ENCODE measurements at places on chromosomes 4 and X. TPM values are rescaled to one million over a fixed set of nuclear protein-coding genes. Genes with fewer than 3 reads are reported as not detected.
A peak's percentile ranks its signal among the peaks of the same experiment; 100 is the strongest.

- H3K27me3 ChIP-seq, result peaks cover 10% of the 10 kb centered on the region
- no peaks in the 10 kb centered on the region for H3K4me1 ChIP-seq
- DNase-seq, result no peak
- H3K27ac ChIP-seq, result no peak overlapping the region
- H3K4me3 ChIP-seq, result no peak overlapping the region
These were observed 68.4 kb upstream of the SCOC start for GRCh38 chr4:140305053-140305452.

The NLRP2B gene
- not detected for total RNA-seq

The NUDT11 gene
- 2.6 TPM for total RNA-seq

The ZAR1 gene
- total RNA-seq, result not detected

DNA sequence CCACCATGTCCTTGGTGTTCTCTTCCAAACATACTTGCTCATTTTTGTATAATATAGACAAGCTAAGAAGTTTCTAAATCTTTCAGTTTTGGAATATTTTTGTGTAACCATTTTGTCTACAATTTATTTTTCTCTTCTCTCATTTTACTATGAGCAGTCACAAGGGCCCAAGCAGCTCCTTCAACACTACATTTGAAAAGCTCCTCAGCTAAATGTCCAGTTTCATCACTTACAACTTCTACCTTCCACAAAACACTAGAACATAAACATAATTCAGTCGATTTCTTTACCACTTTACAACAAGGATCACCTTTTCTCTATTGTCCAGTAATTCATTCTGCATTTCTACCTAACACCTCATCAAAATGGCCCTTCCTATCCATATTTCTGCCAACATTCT is 554.4 kb downstream of the RAB28 start:
- H3K4me1 ChIP-seq, result no peaks in the 10 kb centered on the region
- H3K27me3 ChIP-seq, result no peaks in the 10 kb centered on the region
- H3K27ac ChIP-seq, result no peak overlapping the region
- no peak for DNase-seq
- H3K36me3 ChIP-seq, result no peaks in the 10 kb centered on the region
- H3K4me3 ChIP-seq, result no peak overlapping the region

DNA sequence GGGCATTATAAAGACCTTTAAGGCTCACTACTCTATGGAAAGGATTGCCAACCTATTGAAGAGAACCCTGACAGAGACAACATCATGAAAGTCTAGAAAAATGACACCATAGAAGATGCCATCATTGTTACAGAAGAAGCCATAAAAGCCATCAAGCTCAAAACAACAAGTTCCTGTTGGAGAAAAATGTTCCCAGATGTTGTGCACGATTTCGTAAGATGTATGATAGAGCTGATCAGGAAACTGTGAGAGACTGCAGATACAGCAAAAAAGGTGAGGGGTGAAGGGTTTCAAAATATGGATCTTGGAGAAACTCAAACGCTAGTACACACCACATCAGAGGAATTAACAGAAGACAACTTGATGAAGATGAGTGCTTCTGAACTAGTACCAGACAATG is 53.3 kb downstream of the WDFY3 start:
- H3K27me3 ChIP-seq, result no peaks in the 10 kb centered on the region
- H3K27ac ChIP-seq, result no peak overlapping the region
- H3K4me1 ChIP-seq, result no peaks in the 10 kb centered on the region
- DNase-seq, result no peak
- H3K36me3 ChIP-seq, result no peaks in the 10 kb centered on the region

The RAB41 gene
- total RNA-seq, result not detected

GRCh38 chrX:114101081-114101480 is 482.8 kb upstream of the HTR2C start:
- no peak overlapping the region for H3K27ac ChIP-seq
- H3K27me3 ChIP-seq, result no peaks in the 10 kb centered on the region
- H3K4me1 ChIP-seq, result no peaks in the 10 kb centered on the region
- no peaks in the 10 kb centered on the region for H3K36me3 ChIP-seq
- no peak overlapping the region for H3K4me3 ChIP-seq

The GPRASP2 gene
- total RNA-seq, result 1.2 TPM

The CT47B1 gene
- not detected for total RNA-seq

The SMR3B gene
- not detected for total RNA-seq

The ADH1B gene
- not detected for total RNA-seq

DNA sequence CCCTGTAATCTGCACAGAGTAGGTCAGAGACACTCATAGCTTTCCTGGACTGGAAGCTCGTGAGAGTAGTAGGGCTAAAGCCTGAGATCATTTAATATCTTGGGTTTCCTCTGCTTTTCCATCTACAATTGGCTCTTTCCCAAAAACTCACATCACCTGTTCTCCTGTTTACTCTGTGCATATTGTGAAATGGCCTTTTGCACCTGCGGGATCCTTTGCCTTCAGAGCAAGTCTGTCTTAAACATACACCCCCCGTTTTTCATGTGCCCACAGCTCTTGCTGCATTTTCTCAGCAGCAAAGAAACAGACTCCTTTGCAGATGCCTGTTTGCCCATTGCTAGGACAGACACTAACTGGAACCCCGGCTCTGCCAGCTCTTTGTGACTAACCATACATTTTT is 608.3 kb upstream of the PCDH10 start:
- no peaks in the 10 kb centered on the region for H3K4me1 ChIP-seq
- no peak overlapping the region for H3K4me3 ChIP-seq
- no peak for DNase-seq
- H3K27ac ChIP-seq, result no peak overlapping the region
- no peaks in the 10 kb centered on the region for H3K36me3 ChIP-seq
- no peaks in the 10 kb centered on the region for H3K27me3 ChIP-seq

GRCh38 chrX:56279863-56280262 is 47.7 kb downstream of the KLF8 start:
- H3K27me3 ChIP-seq, result no peaks in the 10 kb centered on the region
- no peak overlapping the region for H3K4me3 ChIP-seq
- no peaks in the 10 kb centered on the region for H3K36me3 ChIP-seq
- peaks cover 9% of the 10 kb centered on the region for H3K4me1 ChIP-seq

DNA sequence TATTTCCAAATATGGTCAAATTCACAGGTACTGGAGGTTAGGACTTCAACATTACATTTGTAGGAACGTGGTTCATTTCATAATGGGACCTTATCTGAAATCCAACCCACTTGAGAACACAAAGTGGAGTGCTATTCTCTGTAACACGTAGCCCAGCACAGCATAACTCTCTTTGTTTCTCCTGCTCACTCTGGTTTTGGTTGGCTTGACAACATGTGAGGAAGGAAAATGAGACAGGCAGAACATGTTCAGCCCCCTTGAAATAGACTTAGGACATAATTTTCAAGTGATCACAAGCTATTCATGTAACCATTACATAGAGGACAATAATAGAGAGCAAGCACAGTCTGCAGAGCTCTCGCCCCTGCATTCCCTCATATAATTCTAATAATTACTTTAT is 115.1 kb upstream of the SMIM10 start:
- H3K36me3 ChIP-seq, result no peaks in the 10 kb centered on the region
- H3K27ac ChIP-seq, result no peak overlapping the region
- no peak for DNase-seq
- H3K27me3 ChIP-seq, result no peaks in the 10 kb centered on the region
- H3K4me3 ChIP-seq, result no peak overlapping the region

GRCh38 chrX:103629318-103630170 is 769 bp downstream of the TCEAL1 start:
- peaks cover 17% of the 10 kb centered on the region for H3K4me1 ChIP-seq
- peak; percentile 42 for DNase-seq
- no peaks in the 10 kb centered on the region for H3K36me3 ChIP-seq
- H3K27me3 ChIP-seq, result no peaks in the 10 kb centered on the region
- peak overlapping the region; percentile 70 for H3K27ac ChIP-seq

- H3K4me1 ChIP-seq, result no peaks in the 10 kb centered on the region
- DNase-seq, result no peak
- H3K4me3 ChIP-seq, result no peak overlapping the region
- H3K36me3 ChIP-seq, result no peaks in the 10 kb centered on the region
These were observed 87.4 kb upstream of the SLC7A11 start for GRCh38 chr4:138329506-138330070.

GRCh38 chr4:143488687-143489086 is 24.8 kb upstream of the SMARCA5 start:
- peaks cover 13% of the 10 kb centered on the region for H3K27me3 ChIP-seq
- H3K4me1 ChIP-seq, result no peaks in the 10 kb centered on the region
- DNase-seq, result no peak
- no peaks in the 10 kb centered on the region for H3K36me3 ChIP-seq
- no peak overlapping the region for H3K4me3 ChIP-seq

DNA sequence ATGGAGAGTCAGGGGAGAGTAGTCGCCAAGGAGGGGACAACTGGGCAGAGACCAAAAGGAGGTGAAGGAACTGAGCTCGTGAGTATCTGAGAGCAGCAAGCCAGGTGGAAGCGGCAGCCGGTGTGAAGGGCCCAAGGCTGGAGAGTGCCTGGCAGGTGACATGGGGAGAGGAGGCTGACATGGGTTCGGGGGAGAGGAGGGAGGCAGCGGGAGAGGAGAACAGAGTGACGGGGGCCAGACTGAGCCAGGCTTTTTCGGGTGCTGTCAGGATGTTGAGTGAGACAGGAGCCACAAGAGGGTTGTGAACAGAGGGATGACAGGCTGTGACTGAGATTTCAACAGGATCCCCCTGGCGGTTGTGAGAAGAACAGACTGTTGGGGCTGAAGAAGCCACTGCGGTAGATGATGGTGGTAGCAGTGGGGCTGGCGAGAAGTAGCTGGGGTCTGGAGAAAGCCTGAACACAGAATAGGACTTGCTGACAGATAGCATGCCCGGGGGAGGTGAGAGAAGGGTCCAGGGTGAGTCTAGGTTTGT is 5.7 kb downstream of the ELK1 start:
- H3K27ac ChIP-seq, result no peak overlapping the region
- peaks cover 36% of the 10 kb centered on the region for H3K4me1 ChIP-seq
- no peak overlapping the region for H3K4me3 ChIP-seq
- DNase-seq, result no peak
- peaks cover 41% of the 10 kb centered on the region for H3K36me3 ChIP-seq

DNA sequence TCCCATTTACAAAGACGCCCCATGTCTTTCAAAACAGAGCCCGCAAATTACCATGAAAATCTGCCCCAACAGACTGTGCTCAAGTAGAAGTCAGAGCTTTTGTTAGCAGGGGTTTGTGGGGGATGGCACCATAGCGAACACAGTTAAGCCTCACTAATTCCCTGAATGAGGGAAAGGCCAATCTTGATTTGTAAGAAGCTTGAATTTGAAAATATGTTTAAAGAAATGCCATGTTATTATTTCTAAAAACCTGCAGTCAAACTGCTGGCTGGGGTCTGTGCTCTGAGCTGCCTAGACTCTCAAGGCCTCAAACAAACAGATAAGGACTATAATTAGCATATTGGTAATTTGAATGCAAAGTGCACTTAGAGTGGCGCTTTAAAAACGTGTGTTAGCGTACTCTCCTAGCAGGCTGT is 9.4 kb upstream of the PAK3 start:
- H3K27ac ChIP-seq, result no peak overlapping the region
- no peaks in the 10 kb centered on the region for H3K4me1 ChIP-seq
- no peak for DNase-seq
- H3K36me3 ChIP-seq, result no peaks in the 10 kb centered on the region
- H3K4me3 ChIP-seq, result no peak overlapping the region

All from activated CD4-positive, alpha-beta memory T cell treated with anti-CD3 and anti-CD28 coated beads for 36 hours (primary cell).